ENCODE measurements at places on chromosomes 4 and X.

DNA sequence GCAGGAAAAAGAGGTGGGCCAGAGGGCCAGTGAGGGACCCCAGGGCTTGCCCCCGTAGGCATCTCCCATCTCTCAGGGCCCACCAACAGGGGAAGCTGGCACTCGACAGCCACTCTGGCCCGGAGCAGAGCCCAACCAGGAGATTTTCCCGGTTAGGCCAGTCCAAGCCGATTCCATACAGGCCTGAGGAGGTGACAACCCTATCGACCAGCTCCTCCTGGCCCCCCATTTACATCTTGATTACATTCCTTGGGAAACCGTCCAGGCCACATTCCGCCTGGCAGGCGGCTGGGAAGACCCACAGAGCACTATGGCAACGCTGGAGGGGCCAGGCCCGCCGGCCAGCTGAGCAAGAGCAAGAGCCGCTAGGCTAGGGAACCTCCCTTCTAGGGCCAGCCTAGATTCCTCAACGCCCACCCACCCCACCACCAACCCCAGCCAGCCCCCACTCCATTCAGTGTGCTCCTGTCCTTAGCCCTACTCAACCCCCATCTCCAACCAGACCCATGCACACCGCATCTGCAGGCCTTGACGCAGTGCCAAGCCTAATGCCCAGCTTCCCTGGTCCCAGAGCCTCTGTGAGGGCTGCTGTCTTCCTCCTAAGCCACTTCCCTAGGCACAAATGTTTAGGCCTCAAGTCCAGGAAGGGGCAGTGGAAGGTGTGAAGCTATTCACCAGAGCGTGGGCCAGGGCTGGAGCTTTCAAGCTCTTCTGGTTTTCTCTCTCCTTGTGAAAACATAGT, 161.2 kb downstream of the EFNB1 start:
- DNase-seq = no peak

DNA sequence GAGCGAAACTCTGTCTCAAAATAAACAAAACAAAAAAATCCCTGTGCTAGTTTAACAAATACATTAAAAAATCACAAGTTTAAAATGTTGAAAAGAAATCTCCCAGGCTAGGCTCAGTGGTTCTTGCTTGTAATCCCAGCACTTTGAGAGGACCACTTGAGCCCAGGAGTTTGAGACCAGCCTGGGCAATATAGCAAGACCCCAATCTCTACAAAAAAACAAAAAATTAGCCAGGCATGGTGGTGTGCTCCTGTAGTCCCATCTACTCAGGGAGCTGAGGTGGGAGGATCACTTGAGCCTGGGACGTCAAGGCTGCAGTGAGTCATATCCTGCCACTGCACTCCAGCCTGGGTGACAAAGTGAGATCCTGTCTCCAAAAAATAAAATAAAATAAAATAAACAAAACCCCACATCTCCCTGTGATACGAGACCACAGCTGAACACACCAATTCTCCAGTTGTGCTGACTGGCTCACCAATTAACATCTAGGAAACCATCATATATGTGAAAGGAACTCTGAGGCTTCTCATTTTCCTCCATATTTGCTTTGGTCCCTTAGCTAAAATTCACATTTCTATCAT, 7.3 kb downstream of the RPS4X start:
- DNase-seq = no peak

DNA sequence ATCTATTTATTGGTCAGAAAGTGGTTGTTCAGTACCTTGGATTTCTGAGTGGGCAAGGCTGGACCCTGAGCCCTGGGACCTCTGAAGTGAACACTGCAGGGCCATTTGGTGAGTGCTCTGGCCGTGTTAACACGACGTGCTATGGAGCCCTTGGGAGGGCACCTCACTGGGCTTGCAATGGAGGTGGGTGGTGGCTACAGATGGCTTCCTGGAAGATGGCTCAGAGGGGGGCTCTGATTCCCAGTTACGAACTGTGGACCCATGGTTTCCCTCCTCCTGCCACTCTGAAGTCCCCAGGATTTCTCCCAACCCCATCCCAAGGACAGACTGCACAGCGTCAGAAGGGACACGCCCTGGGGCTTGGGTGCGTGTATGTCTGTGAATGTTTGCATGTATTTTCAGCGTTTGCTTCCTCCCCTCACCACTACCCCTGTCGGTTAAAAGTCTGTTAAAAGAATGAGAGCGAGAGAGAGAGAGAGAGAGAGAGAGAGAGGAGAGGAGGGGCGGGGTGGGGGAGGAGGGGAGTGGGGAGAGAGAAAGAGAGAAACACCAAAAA, 3.7 kb upstream of the RHOH start:
- DNase-seq = no peak

DNA sequence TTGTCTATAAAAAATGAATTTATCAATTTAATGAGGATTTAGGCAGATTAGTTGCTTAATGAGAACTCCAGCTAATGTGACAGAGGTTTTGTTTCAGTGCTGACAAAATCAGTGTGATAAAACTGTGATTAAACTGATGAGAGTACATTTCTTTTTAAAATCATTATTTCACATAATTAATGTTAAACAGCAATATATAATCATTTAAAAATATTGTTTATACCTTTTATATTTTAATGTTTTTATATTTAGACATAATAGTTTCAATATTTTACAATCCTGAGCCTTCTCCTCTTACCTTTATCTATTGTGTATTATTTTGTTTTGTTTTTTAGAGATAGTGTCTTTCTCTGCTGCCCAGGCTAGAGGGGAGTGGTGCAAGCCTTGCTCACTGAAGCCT, 47.1 kb upstream of the MAB21L2 start:
- no peak for DNase-seq

GRCh38 chr4:168218645-168219044, 99.9 kb downstream of the DDX60 start:
- DNase-seq = no peak

DNA sequence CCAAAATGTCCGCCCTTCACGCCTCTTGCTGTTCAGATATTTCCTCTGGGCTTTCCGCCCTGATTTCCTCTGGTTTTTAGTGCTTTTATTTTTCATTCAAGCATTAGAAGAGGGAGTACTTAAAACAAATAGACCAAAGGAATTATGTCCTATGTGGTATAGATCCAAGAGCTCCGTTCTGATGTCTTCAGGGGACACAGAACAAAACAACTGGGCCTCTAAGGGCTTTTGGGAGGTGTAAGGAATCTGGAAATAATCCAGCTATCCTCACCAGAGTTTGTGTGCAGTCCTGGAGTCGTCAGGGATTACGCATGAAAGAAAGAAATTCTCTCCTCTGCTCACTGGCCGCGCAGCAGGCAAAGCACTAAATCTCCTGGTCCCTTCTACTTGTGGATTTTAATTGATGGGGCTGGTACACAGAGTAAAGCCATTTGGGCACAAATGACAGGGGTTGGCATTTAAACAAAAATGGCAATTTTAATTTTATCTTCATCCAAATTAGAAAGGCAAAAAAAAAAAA, 999.2 kb downstream of the ADGRL3 start:
- DNase-seq = no peak

GRCh38 chr4:14333616-14334015, 668.7 kb upstream of the CPEB2 start:
- no peak for DNase-seq

GRCh38 chr4:142558851-142559250, 287.2 kb downstream of the INPP4B start:
- no peak for DNase-seq

DNA sequence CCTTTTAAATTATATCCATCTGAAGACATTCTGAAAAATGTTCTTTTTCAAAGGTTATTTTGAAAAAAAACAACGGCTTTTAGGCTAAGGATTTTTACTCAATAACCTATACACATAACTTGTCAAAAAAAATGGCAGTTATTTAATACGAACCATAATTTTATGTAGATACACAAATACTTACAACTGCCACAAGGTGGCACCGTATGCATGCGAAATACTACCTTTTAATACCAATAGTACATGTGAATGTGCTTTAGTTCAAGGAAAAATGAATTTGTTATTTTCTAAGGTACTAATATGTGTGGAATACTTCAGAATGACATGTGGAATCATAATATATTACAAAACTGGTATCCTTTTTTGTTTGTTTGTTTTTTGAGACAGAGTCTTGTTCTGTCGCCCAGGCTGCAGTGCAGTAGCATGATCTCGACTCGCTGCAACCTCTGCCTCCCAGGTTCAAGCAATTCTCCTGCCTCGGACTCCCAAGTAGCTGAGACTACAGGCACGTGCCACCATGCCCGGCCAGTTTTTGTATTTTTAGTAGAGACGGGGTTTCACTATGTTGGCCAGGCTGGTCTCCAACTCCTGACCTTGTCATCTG, 4.6 kb upstream of the MAD2L1 start:
- peak; percentile 44 for DNase-seq

- no peak for DNase-seq
Measured at GRCh38 chr4:18202486-18202885, 180.9 kb upstream of the LCORL start.

DNA sequence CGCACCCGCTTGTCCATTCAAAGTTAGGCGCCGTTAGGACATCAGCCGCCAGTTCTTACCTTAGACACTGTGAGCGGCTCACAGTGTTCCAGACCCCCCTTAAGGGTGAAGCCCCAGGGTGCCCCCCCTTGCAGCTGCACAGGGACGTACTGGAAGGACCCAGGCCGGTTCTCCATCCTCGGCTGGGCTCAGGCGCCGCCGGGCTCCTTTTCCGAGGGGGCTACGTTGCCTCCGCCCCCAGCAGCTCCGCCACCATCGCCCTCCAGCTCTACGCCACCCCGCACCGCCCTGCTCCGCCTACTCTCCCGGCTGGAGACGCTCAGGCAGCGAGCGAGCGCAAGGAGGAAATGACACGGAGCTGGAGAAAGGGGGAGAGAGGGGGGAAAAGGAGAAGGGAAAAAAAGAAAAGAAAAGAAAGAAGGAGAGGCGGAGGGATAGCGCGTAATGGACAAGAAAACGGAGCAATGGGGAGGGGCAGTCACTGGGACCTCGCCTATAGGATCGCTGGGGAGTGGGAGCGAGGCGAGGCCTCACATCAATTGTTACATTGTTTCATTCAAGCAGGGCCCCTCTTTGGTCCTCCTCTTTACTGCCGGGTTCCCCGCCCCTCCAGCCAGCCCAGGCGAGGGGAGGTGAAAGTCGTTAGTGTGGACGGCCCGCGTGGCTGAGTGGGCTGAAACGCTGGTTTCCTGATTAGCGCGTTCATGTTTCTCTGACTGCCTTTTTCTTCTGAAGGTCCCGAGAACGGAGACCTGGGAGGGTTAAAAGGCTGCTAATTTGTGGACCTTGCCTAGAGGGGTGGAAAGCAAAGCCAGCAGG, at the start of gene SHROOM4:
SHROOM4 (minus strand) TSS at position 352 of the 819 bp plus-strand sequence; CDS start at position 176, 176 bp downstream.
- DNase-seq = no peak

- DNase-seq = no peak
Measured at GRCh38 chrX:34764852-34765361, 107.8 kb upstream of the TMEM47 start.

DNA sequence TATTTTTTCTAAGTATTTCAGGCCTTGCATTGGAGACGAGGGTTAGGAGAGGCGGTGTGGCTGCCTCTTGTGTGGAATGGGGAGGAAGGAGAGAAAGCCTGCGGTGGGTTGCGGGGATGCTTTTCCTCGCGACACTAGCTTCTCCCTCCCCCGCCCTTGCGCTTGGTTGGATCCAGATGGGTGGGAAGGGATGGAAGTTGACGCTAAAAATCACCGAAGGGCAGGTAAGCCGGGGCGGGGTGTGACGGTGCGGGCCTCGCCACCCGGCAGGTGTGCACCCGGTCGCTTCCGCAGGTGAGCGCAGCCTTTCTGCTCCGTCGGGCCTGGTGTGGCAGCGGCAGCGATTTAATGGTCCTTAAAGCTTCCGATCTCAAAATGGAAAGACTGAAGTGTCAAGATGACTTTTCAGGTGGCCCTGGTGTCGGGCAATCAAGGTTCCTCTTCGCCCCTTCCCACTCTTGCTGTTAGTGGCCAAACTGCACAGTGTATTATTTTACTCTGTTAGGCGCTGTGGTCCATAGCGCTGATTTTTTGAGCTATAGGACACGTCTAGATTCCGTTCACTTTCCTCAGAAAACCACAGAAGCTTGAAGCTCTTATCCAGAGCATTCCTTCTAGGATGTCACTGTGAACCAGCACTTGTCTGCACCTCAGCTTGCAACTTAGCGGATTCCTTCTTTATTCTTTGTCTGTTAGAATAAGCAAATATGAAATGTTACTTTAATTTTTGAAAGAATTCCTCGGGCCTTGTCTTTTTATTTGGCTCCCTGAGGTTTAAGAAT, 765 bp downstream of the ENOPH1 start:
- no peak for DNase-seq

DNA sequence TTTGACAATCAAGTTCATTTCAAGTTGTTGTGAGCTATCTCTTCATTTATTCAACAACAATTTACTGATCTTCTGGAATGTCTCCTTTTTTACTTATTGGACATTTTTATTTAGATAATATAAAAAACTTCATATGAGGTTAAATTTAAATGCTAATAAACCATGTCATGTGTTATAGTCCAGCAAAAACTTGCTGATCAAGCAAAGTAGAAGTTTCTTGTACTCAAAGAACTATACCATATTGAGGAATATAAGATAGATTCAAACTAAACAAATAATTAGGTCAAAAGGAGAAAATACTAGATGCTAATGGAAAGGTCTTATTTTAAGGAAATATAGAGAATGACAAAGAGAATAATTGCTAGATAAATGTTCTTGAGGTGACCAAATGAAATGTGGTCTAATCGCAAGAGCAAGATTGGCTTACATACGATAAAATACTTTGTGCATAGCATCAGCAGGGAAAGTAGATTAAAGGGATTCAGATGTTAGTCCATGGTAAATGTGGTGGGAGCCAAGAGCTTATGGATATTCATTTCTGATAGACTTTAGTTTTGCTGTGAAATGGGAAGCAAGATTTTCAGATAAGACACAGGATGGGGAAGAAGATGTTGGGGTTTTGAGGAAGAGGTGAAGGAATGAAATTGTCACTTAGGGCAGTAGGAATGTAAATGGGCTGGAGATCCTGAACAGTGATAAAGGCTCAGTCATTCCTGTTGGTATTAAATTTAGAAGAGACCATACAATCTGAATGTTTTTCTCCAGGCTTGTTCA, 229.5 kb downstream of the MAPK10 start:
- DNase-seq = no peak

DNA sequence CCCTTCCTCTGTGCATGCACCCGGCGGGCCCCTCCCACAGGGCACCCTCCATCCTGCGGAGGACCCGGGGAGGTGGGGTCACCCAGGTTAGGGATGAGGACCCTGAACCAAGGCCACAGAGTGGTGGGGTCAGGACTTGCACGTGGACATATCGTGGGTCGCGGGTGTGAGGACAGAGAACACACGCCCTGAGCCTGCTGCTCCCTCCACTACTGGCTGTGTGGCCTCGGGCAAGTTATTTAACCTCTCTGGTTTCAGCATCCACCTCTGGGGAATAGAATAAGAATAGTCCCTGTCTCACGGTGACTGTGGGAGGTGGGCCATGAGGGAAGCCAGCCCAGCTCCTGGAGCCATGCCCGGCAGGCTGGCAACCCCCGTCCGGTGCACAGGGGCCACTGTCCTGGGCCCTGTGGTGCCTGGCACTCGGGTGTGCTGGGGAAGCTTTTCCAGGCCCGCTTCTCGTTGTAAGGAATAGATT, 5.1 kb downstream of the PSAPL1 start:
- DNase-seq = no peak

GRCh38 chr4:82748810-82749470, 49.7 kb downstream of the SCD5 start:
- no peak for DNase-seq

DNA sequence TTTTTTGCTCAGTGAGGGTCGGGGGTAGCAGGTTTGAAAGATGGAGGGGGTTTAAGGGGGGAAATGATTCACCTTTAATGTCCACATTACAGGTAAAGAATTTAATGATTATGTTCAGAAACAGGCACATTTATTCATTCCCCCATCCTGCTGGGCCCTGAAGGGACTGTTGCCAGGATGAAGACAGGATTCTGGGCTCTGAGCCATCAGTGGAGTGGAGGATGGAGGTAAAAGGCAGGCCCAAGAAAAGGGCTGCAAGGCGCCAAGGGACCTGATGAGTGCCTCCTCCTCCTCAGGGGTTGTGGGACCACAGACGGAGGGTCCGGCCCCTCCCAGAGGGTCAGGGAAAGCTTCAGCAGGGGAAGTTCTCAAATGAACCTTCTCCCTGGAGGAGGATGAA, 40.4 kb upstream of the PROM1 start:
- no peak for DNase-seq
